ENCODE measurements at places on chromosomes 2 and 18.

DNA sequence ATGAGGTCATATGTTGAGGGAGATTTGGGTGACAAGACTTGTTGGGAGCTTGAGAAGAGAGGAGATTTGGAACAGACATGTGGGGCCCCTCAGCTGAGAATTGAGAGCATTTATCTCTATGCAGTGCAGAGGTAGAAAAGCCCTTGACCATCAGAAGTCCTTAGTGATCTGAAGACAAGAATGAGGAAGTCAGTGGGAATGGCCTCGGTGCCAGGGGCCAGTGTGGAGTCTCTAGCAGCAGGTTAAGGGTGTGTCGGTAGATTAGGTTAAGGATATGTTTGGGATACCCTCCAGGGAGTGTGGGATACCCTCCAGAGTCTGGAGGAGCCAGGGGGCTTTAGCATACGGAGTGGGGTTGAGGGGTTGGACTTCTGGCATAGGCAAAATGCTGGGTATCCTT, 41.6 kb downstream of the FBXO48 start:
- DNase-seq: no peak

DNA sequence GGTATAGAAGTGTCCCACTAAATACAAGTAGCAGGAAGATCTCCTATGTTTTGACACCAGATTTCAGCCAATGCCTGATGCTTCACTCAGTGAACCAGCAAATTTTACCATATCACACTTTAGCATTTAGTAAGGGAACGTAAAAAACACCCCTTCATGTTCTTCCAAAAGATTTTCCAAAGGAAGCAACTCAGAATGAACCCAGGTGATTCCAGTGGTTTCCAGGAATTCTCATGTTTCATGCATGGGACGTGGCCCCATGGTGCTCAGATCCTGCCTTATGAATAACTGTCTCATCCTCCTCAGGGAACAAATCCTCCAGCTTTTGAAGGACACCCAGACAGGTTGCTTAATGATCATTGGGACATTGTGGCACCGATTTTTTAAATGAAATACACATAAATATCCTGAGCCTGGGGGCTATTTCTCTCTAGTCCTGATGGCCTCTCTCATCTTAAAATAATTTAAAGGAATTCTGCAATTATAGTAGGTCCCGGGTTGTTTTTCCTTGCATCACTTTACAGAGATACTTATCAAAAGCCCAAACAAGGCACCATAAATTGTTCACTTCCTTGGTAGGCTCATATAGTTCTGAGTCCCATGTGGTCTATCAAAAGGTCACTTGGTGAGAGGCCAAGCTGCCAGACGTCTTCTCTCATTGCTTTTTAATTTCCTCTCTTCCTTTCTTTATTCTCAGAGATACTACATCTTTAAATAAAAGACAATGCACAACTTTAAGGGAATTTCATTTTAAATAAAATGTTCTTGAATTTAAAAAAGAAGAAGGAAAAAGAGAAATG, 261.0 kb downstream of the ZNF516 start:
- no peak for DNase-seq

DNA sequence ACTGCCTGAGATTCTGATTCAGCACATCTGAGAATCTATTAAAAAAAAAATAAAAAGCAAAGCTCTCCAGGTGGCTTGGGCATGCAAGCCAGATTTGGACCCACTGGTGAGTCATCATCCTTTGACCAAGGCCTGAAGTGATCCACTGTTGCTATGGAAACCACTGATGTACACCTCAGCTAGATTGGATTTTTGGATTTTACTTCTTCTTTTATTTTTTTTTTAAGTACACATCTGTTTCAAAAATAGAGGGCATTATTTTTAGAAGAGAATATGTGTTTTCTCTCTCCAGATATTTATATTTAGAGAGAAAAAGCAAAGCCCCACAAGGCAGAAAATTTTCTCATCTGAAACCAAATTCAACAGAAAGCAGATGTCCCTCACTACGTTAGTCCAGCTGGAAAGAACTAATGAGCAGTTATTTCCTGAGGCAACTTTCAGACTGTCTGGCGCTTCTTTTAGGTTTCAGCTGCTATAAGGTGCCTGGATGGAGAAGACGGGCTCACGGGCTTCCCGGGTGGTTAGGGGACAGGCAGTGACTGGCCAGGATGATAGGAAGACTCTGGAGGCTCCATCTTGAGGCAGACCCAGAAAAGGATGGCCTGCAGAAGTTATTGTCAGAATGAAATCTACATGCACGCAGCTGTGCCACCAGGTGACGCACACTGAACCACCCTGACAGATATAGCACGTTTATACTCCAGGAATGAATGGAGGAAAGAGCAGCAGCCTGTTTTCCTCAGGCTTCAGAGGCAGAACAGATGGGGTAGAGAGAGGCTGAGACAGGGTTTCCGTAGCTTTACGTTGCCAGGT, 50.5 kb downstream of the MRPL35 start:
- no peak for DNase-seq

DNA sequence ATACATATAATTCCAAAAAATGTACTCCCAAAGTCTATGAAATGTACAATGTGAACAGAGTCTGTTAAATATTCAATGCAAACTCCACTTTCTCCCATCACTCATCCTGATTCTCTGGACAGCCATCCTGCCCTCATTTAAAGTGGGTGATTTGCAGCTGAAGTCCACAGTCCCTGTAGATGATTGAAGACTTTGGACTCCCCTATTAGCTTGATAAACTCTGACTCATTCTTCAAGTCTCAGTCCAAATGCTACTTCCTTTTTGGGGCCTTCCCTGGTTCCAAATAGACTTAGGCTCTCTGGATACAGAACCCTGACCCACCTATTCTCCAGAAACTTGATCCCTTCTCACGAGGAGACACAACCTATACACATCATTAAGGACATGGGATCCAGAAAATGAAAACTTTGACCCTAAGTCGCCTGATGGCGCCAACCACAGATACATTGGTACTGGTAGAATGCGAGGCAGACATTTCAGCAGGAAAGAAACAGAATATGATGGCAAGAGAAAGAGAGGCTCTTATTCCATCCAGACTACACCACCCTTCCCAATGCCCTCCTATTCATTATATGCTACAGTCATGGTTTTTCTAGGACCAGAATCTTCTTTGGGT, 122.7 kb downstream of the VIT start:
- DNase-seq: no peak

DNA sequence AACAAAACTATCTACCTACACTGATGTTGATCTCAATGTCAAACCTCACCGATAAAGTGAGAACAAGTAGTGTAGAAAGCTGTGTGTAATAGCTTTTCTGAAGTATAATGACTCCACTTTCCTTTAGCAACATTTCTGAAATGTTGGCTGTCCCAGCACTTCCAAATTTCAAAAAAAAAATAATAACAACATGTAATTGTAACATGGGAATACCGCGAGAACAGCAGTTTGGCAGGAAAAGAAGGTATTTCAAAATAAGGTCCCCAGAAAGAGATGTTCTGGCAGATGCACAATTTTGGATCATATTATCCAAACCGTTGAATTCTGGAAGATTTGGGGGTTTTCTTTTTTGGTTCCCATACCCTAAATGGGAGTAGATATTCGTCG, 352.0 kb downstream of the ARHGAP15 start:
- DNase-seq: no peak

GRCh38 chr2:210577263-210578071, 21.1 kb downstream of the CPS1 start:
- peak; percentile 7 for DNase-seq

- no peak for DNase-seq
Observed at GRCh38 chr18:44579028-44579702, 101.5 kb upstream of the SETBP1 start.

- no peak for DNase-seq
Observed at GRCh38 chr2:168758970-168759820, 43.2 kb upstream of the NOSTRIN start.

DNA sequence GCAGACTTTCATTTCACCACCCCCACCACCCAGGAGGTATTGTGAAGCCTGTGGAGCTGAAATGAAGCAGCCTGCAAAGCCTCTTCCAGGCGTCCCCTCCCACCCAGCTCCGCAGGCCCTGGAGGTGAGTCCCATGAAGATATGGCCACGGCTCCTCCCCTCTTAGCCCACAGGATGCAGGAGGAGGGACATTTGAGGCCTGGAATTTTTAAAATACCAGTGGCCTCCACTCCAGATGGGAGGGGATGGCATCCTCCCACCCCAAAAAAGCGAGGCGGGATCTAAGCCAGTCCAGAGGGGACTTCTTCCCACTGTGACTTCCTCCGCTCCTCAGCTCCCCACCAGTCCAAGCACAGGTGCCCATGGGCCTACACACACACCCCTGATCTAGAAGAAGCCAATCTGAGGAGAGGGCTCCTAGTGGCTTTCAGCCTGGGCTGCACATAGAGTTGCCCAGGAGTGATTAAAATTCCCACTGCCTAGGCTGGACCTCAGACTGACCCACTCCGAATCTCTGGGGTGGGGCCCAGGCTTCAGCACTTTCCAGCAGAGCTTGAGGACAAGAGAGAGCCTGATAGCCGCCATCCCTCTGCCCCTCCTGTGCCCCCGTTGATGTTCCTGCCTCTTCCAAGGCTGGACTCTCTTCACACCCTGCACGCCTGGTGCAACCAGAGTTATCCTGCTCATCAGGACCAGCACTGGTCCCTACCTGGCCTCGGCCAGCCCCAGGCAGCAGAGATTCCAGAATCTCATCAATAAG, 206.9 kb downstream of the TNS1 start:
- no peak for DNase-seq

GRCh38 chr18:66506178-66506577, 97.7 kb downstream of the CDH19 start:
- no peak for DNase-seq

DNA sequence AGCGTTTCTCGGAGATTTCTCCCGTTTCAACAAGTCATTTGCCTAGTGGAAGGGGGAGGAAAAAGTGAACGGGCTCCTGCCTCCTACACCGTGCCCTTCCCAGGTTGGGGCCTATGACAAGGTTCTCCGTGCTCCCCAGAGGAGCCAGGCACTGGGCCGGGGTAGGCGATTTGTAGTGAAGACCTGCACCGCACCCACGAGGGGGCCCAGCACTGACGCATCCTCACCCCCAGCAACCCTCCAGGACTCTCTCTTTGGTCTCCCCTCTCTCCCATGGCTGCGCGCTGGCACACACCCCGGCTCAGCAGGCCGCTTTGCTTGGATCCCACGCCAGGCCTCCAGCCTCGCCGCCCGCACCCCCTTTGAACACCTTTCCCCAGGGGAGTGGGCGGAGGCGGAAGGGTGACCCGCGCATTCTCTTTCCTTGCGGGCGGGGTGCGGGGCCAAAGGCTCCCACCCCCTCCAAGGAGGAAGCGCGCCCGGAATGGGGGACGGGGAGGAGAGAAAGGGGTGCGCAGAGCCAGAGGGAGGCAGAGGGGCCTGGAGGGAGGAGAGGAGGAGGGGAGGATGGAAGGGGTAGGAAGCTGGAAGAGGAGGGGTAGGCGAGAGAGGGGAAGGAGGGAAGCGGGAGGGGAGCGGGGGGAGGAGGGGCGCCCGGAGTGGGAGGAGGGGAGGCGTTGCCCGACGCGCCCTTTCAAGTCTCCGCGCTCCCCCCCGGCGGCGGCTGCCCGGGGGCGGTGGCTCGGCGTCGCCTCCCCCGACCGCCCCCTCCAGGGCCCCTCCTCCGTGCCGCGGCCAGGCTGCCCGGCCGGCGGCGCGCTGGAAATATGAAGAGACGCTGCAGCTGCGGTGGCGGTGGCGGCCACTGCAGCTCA, at the start of gene APCDD1:
TSS of gene APCDD1 (plus strand) at position 830 of the 875 bp plus-strand sequence. CDS start 347 bp downstream, outside the sequence.
- DNase-seq: no peak

DNA sequence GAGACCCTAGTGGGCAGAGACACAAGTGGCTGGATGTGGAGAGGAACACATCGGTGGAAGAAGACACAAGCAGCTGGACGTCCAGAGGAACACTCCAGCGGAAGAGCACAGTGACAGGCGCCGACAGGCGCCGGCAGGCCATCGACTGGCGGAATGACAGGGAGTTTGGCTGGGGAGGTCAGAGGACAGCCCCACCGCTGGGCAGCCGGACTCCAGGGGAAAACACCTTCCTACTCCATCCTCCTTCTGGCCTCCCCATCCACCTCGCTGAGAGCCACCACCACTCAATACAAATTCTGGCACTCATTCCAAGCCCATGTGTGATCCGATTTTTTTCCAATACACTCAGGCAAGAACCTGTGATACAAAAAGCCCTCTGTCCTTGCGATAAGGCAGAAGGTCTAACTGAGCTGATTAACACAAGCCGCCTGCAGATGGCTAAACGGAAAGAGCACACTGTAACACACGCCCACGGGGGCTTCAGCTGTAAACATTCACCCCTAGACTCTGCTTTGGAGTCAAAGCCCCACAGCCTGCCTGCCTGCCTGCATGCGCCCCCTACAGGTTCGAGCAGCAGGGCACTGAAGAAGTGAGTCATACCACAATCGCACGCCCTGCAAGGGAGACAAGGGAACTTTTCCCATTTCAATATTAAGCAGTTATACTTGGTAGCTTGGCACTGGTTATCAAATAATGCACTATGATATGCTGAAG, 50.2 kb upstream of the LRP1B start:
- DNase-seq: no peak

All from CMK (cell line).